ENCODE measurements at places on chromosomes 3 and 15.

GRCh38 chr15:38564557-38565286 lies at the start of gene RASGRP1:
RASGRP1 (minus strand) TSS chr15:38564814; CDS start chr15:38564628, 186 bp downstream.
- DNase-seq, result peak; percentile 84

DNA sequence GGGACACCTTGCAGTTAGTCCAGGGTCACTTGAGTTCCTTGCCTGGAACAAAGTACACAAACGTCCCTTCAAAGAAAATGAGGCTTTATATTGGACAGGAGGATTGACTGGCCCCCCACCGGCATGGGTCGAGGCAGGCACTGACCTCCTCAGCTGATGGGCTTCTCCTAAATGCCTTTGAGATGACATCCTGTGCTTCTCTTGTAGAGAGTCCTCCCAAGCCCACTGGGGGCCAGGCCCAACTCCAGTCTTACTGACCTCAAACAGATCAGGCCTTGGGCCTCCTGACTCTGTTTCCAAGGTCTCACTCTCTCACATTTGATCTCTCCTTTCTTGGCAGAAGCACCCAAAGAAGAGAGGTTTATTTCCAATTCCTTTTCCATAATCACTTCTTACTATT lies 516.1 kb downstream of the MCTP2 start:
- peak; percentile 22 for DNase-seq

- no peak for DNase-seq
These were observed 27.5 kb downstream of the PLSCR5 start for GRCh38 chr3:146577662-146578061.

- no peak for DNase-seq
These were observed 1.9 kb upstream of the TMEM158 start for GRCh38 chr3:45227946-45228345.

DNA sequence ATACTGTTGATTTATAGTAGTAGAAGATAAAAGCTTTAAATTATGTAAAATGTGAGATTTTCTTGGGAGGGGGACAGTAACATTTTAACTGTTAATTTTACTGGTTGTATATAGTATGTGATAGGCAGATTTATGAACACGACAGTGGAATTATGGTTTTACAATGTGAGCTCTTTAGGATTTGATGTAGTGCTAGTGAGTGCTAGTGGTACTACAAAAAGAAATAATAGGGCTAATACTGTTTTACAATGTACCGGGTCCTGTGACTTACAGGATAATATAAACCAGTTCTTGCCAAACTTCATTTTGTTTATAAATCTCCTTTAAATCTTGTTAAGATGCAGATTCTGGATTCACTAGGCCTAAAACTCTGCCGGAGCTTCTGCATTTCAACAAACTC lies 165.7 kb downstream of the TCF12 start:
- DNase-seq, result no peak

GRCh38 chr3:39933986-39934693 lies 124.7 kb downstream of the MYRIP start:
- DNase-seq, result no peak

- DNase-seq, result peak; percentile 76
These were observed 50.3 kb downstream of the CHSY1 start for GRCh38 chr15:101201411-101202174.

GRCh38 chr3:65402597-65402996 lies 636.1 kb downstream of the MAGI1 start:
- no peak for DNase-seq

GRCh38 chr3:5297895-5298294 lies 110.4 kb downstream of the EDEM1 start:
- DNase-seq, result no peak

GRCh38 chr3:111692593-111693552 lies 97.7 kb upstream of the ZBED2 start:
- DNase-seq, result no peak

- DNase-seq, result no peak
These were observed 43.3 kb downstream of the MUC4 start for GRCh38 chr3:195768414-195768813.

- DNase-seq, result no peak
These were observed 82.4 kb downstream of the OXSM start for GRCh38 chr3:25872200-25872877.

GRCh38 chr15:57541805-57542504 lies 49.7 kb upstream of the MYZAP start:
- peak; percentile 76 for DNase-seq

DNA sequence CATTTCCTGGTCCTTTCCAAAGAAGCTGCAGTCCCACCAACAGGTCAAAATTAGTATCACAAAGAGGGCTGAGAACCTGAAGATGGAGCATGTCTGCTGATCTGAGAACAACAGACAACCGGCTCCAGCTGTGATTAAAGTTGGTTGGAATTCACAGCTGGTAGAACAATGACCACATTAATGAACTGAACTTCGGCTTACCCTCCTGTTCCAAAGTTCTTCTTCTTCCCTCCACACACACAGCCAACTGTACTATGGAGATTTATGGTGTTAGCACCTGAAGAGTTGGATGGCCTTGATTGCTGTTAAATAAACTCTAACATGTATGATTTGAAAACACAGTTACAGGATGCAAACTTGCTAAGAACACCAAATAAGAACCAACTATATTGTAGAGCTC lies 27.4 kb upstream of the ROPN1 start:
- DNase-seq, result no peak

DNA sequence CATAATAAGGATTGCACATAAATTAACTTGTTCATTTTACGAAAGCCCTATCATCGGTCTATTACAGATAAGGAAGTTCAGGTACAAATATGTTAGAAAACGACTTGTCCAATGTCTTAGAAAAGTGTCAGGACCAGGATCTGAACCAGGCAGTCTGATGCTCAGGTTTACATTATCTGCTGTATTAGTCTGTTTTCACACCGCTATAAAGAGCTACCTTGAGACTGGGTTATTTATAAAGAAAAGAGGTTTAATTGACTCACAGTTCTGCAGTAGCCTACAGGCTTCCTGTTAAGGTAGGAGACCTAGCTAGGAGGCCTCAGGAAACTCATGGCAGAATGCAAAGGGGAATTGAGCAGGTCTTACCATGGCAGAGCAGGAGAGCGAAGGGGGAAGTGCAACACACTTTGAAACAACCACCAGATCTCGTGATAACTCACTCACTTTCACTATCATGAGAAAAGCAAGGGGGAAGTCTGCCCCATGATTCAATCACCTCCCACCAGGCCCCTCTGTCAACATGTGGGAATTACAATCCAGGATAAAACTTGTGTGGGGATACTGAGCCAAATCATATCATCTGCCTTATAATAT lies 45.8 kb upstream of the GOLIM4 start:
- no peak for DNase-seq

DNA sequence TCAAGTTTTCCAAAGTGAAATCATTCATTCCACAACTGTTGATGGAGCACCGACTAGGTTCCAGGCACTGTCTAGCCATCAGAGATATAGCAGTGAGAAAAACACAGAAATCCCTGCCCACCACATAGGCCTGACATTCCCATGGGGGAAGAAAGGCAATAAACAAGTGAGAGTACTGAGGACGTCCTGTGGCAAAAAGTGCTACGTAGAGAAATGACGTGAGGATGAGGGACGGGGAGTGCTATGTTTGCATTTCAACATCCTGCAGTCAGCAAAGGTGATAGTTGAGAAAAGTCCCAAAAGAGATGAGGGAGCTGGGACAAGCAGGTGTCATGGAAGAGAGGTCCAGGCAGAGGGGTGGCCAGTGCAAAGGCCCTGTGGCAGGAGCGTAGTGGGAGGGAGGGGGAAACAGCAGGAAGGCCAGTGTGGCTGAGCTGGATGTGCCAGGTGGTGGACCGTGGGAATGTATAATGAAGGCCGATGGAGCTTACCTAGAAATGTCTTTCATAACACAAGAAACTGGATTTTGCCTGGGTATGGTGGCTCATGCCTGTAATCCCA lies 10.4 kb upstream of the FURIN start:
- no peak for DNase-seq

- DNase-seq, result no peak
These were observed 33.0 kb downstream of the ANP32A start for GRCh38 chr15:68787609-68788263.

- no peak for DNase-seq
These were observed 41.6 kb downstream of the C2CD4A start for GRCh38 chr15:62108411-62108810.

GRCh38 chr3:149536429-149536828 lies 61.9 kb downstream of the TM4SF4 start:
- DNase-seq, result peak; percentile 47

- DNase-seq, result no peak
These were observed 101.6 kb upstream of the PRR20G start for GRCh38 chr3:127389420-127389819.

- no peak for DNase-seq
These were observed 203.2 kb upstream of the ICE2 start for GRCh38 chr15:60682115-60682514.

All from nephron progenitor cell (in vitro differentiated cells).